Activated CD4-positive, alpha-beta T cell treated with anti-CD3 and anti-CD28 coated beads for 24 hours (primary cell): ENCODE measurements at places on chromosomes 12 and 14.

DNA sequence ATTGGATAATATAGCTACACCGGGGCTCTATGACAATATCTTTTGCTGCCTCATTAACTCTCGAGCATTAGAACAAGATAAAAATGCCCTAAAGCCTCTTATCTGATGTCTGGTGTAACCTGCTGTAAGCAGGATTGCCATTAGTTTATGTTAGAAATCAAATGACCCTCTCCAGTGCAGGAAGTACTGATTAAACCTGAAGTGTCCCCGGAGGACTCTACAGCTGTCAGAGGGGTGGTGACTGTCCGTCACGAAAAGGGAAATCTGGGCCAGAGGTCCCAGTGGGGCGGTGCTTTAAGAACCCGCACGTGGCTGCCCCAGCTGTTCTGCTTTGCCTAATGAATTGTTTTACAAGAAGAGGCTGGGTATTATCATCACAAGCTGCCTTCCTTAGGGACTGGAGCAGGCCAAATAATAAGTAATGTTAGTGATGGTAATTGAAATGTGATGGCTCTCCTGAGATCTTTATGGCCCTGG is 55.7 kb downstream of the LIN52 start:
- no peak for DNase-seq

- no peak for DNase-seq
These were observed 14.1 kb downstream of the PRKAB1 start for GRCh38 chr12:119681728-119682638.

GRCh38 chr14:62081012-62081612 is 318.9 kb downstream of the SNAPC1 start:
- DNase-seq, result no peak

DNA sequence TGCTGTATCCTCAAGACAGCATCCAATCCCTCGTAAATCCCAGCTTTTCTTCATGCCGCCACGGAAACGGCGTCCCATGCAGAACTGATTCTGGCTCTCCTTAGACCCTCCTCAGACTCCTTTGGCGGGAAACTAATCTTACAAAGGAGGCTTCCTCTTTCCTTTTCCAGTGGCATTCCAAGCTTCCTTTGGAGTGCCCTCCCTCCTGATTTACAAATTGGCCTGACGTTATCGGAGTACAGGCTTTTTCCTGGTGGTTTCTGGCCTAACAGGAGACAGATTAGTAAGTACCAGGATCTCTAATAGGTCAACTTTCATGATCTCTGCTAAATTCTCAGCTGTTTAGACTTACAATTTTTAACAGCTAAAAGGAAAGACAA is 1.3 kb upstream of the ZDHHC17 start:
- no peak for DNase-seq

DNA sequence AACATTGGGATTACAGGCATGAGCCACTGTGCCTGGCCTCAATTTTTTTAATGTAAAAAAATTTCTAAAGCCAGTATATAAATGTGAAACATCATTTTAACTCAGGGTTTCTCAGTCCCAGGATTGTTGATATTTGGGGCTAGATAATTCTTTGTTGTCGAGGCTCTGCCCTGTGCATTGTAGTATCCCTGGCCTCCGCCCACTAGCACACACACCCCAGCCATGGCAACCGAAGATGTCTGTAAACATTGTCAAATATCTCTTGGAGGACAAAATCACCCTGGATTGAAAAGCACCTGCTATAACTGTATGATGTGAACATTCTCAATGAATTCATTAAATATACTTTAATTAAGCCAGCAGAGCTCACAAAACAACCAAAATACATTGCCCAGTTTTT is 8.4 kb upstream of the CIT start:
- no peak for DNase-seq

- DNase-seq, result no peak
These were observed 3.7 kb upstream of the NECAP1 start for GRCh38 chr12:8078398-8078797.

GRCh38 chr12:105315726-105316125 is 14.8 kb upstream of the C12orf75 start:
- no peak for DNase-seq

DNA sequence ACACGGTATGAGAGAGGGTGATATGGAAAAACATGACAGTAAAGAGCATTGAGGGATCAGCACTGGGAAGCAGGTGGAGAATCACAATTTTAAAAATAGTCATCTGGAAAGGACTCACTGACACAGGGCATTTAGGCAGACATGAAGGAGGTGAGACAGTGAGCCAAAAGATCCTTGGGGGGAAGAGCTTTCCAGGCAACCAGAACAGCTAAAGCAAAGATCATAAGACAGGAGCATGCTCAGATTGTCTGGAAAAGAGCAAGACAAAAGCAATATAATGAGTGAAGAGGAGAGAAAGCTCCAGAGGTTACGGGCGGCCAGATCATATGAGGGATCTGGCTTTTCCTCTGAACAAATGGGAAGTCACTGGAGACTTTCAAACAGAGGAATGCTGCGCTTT is 63.9 kb downstream of the DENND5B start:
- no peak for DNase-seq

- no peak for DNase-seq
These were observed 79.9 kb downstream of the PHLDA1 start for GRCh38 chr12:75951399-75952278.

DNA sequence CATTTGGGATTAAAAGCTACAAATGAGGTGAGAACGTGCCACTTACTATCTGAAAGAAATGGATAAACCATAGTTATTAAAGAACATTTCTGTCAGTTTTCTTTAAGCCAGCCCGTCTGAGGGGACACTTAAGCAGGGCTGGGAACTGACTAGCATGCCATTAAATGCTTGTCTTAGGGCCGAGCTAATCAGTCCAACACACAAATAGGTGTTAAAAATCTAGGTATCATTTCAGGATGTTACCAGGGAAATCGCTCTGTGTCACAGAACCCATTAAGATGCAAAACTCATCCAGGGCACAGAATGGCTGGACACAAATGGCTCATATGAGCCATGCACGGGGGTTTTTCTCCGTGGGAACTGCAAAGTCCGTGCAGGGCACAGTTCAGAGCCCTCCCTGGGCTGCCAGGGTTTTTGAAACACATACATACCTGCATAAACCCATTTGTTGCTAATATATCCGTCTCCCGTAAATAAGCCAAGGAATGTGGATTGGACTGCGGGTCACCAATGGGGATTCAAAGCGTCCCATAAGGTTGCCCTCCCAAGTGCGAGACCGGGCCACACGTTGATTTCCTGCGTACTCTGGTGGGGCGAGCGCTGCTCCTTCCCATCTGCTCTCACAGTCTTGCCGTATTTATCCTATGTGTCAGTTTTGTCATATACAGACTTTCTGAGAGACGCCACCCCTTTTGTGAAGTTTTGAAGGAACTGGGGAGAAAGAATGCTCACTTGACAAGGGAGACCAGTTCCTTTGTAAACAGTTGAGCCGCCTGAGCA is 5.4 kb upstream of the GSC start:
- DNase-seq, result no peak
